Omental fat pad (tissue), 4 donors: ENCODE measurements at places on chromosomes 6 and 20. TPM values are rescaled to one million over a fixed set of nuclear protein-coding genes. Genes with fewer than 3 reads are reported as not detected.

DPPA5 gene
- total RNA-seq: not detected

TEAD3 gene
- 8.2 TPM for total RNA-seq

PLCB4 gene
- 8.8 TPM for total RNA-seq

IMPG1 gene
- total RNA-seq: not detected

CPNE5 gene
- total RNA-seq: 20.3 TPM

TRERF1 gene
- total RNA-seq: 2.0 TPM

PPP1R16B gene
- 16.3 TPM for total RNA-seq

DEFB123 gene
- not detected for total RNA-seq

BMP5 gene
- not detected for total RNA-seq
